ENCODE measurements at places on chromosomes 3 and 15. TPM values are rescaled to one million over a fixed set of nuclear protein-coding genes. Genes with fewer than 3 reads are reported as not detected.

- no peak for DNase-seq
- no peak overlapping the region for H3K27ac ChIP-seq
- no peaks in the 10 kb centered on the region for H3K27me3 ChIP-seq
- H3K4me1 ChIP-seq: no peaks in the 10 kb centered on the region
- H3K4me3 ChIP-seq: no peak overlapping the region
Observed at GRCh38 chr3:16426665-16427064, 86.8 kb downstream of the RFTN1 start.

DNA sequence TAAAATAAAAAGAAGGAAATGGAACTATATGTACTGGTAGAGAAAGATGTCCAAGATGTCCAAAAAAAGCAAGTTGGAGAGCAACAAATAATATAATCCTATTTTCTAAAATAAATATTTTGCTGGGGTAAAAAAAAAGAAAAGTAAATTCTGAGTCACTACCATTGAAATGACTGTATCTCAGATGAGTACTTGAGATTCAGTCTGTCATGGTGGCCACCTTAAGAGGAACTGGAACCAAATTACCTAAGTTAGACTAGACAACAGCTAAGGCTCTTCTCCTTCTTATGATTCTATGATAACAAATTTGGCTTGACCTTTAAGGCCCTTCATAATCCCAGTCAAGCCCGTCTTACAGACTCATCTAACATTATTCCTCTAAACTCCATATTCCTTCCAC is 270.6 kb upstream of the HES1 start:
- H3K27me3 ChIP-seq: no peaks in the 10 kb centered on the region
- peaks cover 7% of the 10 kb centered on the region for H3K4me1 ChIP-seq

GRCh38 chr3:130925628-130926027 is 31.7 kb downstream of the ATP2C1 start:
- H3K4me1 ChIP-seq: peaks cover 6% of the 10 kb centered on the region
- peaks cover 10% of the 10 kb centered on the region for H3K36me3 ChIP-seq
- H3K27me3 ChIP-seq: no peaks in the 10 kb centered on the region
- no peak overlapping the region for H3K27ac ChIP-seq

DNA sequence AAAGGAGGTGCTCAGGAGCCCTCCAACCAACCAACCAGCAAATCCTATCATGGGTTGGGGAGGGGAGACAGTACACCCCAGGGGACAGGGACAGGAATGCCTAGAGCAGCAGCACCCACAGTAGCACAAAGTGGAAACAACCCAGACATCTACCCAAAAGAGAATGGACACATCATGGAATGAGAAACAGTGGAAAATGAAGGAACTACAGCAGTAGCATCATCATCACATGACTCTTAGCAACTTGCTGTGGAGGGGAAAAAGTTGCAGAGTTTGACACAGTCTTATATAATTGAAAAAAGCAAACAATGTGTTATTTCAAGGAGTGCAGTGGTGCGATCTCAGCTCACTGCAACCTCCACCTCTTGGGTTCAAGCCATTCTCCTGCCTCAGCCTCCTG is 11.0 kb downstream of the C3orf22 start:
- H3K36me3 ChIP-seq: no peaks in the 10 kb centered on the region
- H3K27ac ChIP-seq: no peak overlapping the region
- no peak overlapping the region for H3K4me3 ChIP-seq
- H3K4me1 ChIP-seq: no peaks in the 10 kb centered on the region
- DNase-seq: no peak

DNA sequence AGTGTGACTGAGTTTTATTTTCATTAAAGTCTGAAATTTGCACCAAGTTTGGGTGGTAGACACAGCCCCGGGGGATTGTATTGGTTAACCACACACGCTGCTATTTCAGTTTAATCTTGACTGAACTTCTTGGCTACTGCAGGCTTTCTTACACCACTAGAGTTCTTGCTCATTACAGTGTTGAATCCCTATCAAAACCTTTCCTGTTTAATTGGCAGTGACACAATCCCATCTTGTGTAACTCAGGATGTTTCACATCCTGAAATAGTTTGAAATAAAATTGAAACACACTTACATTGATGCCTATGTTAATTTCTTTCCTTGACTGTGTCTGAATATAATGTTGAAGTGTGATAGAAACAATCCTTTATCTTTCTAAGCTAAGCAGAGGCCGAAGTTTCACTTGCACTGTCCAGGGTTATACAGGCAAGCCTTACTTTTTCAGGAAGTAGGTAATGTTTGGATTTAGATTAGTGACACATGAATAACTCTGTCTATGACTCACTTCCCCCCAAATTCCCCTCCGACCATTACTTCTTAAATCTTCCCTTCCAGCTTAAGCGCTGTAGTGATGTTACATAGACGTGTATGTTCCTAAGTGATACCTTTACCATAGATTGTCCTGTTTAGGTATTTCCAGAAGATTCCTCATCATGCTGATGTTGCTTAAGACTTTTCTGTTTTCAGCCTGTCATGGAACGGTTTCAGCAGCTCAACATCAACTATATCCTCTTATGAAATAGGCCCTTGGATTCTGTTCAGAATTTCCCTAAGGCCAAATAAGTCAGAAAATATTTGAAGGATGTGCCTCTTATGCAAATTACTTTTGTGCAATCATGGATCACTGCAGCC is 16.8 kb downstream of the ATG7 start:
- H3K4me1 ChIP-seq: peaks cover 46% of the 10 kb centered on the region
- no peaks in the 10 kb centered on the region for H3K27me3 ChIP-seq
- DNase-seq: no peak
- no peaks in the 10 kb centered on the region for H3K36me3 ChIP-seq

GRCh38 chr15:66629817-66630576 is 64.2 kb upstream of the LCTL start:
- no peaks in the 10 kb centered on the region for H3K27me3 ChIP-seq
- no peak for DNase-seq
- no peaks in the 10 kb centered on the region for H3K4me1 ChIP-seq
- H3K4me3 ChIP-seq: no peak overlapping the region
- no peak overlapping the region for H3K27ac ChIP-seq

GRCh38 chr3:187759601-187760000 is 14.3 kb upstream of the BCL6 start:
- no peaks in the 10 kb centered on the region for H3K27me3 ChIP-seq
- H3K27ac ChIP-seq: no peak overlapping the region
- no peak overlapping the region for H3K4me3 ChIP-seq

- no peak overlapping the region for H3K4me3 ChIP-seq
- no peak for DNase-seq
- H3K27ac ChIP-seq: no peak overlapping the region
- peaks cover 9% of the 10 kb centered on the region for H3K4me1 ChIP-seq
Observed at GRCh38 chr3:122469659-122470058, 45.1 kb downstream of the KPNA1 start.

DNA sequence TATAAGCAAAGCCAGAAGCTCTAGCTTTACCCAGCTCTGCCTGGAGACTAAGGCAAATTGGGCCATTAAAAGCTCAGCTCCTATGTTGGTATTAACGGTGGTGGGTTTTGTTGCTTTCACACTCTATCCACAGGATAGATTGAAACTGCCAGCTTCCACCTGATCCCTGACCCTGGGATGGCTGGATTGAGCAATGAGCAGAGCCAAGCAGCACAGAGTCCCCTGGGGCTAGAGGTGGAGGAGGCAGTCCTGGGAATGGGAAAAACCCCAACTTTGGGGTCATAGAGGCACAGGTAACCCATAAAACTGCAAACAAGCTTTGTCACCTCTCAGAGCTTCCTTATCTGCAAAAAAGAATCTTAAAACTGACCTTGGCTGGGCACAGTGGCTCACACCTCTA is 6.6 kb downstream of the RHO start:
- no peak for DNase-seq
- no peak overlapping the region for H3K4me3 ChIP-seq
- no peaks in the 10 kb centered on the region for H3K36me3 ChIP-seq
- H3K27ac ChIP-seq: no peak overlapping the region

GRCh38 chr3:100912571-100912970 is 80.7 kb downstream of the ABI3BP start:
- no peaks in the 10 kb centered on the region for H3K4me1 ChIP-seq
- no peaks in the 10 kb centered on the region for H3K36me3 ChIP-seq
- no peak overlapping the region for H3K4me3 ChIP-seq
- DNase-seq: no peak
- H3K27me3 ChIP-seq: no peaks in the 10 kb centered on the region
- H3K27ac ChIP-seq: no peak overlapping the region

DNA sequence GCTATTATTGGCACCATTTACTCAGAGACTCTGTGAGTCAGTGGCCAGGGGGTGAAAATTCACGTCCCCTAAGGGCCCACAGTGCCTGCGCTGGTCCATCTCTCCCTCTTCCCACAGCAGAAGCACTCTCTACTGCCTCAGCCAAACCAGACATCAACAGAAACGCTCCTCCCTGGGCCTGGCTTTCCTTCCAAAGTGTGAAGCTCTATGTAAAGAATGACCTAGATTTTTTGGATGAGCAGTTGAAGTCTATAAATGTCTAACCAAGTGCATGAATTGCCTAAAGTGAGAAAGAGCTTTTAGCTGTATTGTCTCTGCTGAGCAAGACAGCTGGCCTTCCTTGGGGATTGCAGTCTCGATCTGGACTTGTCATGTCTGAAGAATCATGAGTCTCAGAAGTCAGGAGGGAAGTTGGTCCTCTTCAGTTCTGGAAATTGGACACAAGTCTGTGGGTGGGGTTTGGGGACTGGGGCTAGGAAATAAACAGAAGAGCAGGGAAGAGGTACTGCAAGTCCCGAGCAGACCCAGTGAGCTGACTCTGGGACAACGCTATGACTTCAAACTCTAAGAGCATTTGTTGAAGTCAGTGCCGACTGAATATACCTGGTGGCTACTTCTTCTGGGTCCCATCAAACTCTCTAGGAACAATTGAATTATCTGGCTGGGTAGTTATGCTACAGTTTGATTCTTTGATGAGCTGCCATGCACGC is 29.0 kb downstream of the RASGRP1 start:
- H3K4me1 ChIP-seq: peaks cover 91% of the 10 kb centered on the region
- peak overlapping the region; percentile 61 for H3K27ac ChIP-seq
- H3K36me3 ChIP-seq: peaks cover 61% of the 10 kb centered on the region

DNA sequence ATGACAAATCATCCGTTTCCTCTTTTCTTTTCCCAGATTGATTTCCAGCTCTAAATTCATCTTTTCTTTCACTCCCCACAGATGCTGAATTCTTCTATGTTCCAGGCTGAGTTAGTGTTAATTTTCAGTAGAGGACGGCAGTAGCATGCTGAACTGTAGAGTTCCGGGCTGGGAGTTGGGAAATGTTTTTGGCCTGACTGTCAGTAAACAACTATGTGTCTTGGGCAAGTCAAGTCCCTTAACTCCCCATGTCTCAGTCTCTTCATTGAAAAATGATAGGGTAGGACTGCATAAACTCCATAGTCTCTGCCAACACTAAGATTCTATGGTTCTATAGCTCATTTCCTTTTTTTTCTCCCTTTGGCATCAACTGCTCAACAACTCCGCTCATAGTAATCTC is 333.9 kb downstream of the TIGIT start:
- no peaks in the 10 kb centered on the region for H3K36me3 ChIP-seq
- no peaks in the 10 kb centered on the region for H3K4me1 ChIP-seq
- no peak overlapping the region for H3K27ac ChIP-seq
- DNase-seq: no peak
- H3K27me3 ChIP-seq: no peaks in the 10 kb centered on the region

DNA sequence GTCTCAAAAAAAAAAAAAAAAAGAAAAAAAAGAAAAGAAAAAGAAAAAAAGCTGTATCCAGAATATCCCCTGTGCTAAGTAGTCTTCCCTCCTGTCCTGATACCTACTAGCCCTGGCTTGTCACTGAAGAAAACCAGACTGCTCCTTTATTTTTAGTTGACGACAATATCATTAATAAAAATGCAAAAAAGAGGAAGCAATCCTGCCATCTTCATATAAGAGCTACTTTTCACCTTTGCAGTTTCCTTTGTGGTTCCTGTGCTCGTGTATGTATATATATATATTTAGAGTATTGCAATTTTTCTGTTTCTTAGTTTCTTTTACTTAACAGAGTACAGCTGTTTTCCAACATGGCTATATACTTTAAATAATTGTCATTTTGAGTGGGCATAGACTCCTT is 13.6 kb downstream of the C3orf20 start:
- H3K4me1 ChIP-seq: no peaks in the 10 kb centered on the region
- peaks cover 9% of the 10 kb centered on the region for H3K27me3 ChIP-seq
- no peaks in the 10 kb centered on the region for H3K36me3 ChIP-seq

DNA sequence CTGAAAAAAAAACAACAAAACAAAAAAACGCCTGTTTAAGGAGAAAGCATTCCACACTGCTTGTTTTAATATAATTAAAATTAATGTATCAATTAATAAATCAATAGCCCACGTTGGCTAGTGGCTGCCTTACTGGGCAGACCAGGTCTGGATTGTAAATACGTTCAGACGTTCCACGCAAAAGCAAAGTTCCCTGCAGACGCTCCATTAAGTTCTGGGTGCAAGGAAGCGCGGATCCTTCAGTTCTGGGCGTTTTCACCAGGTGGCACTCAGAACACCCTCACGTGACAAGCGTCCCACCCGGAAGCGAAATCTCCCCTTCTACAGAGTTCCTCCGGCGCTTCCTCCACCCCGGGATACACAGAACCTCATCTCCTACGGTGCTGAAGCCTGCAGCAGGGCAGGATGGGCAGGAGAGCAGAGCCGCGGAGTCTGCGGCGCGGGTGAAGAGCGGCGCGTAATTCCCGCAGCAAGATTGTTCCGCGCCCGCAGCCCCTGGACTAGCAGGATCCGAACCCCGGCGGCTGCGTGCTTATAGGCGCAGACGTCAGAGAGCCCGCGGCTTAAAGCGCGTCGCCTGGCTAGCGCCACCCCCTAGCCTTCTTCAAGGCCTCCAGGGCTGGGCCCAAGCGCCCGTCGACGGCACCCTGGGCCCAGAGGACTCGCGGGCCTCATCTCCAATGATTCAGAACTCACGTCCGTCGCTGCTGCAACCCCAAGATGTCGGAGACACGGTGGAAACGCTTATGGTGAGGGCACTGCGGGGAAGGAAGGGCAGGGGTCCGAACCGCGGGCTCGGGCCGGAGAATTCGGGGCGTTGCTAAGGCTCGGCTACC is at the start of gene SLC25A38:
SLC25A38 (plus strand) TSS at position 326 of the 836 bp plus-strand sequence; CDS start at position 681, 355 bp downstream.
- H3K27me3 ChIP-seq: no peaks in the 10 kb centered on the region
- H3K27ac ChIP-seq: peak within 1 kb of the TSS; percentile 97
- H3K4me1 ChIP-seq: peaks cover 55% of the 10 kb centered on the region
- peak within 1 kb of the TSS; percentile 82 for H3K4me3 ChIP-seq
- peak; percentile 73 for DNase-seq

The CYP1A1 gene
- not detected for total RNA-seq

The STRIT1 gene
- not detected for total RNA-seq

The MGA gene
- 46.9 TPM for total RNA-seq

The PHLDB2 gene
- 5.9 TPM for total RNA-seq
